ENCODE measurements at places on chromosomes 11 and 22. TPM values are rescaled to one million over a fixed set of nuclear protein-coding genes. Genes with fewer than 3 reads are reported as not detected.

- H3K27me3 ChIP-seq, result peaks cover 2% of the 10 kb centered on the region
- DNase-seq, result no peak
- H3K4me1 ChIP-seq, result no peaks in the 10 kb centered on the region
Measured at GRCh38 chr22:38631724-38632123, 24.5 kb downstream of the FAM227A start.

GRCh38 chr11:19606856-19607655, 105.6 kb upstream of the NAV2 start:
- H3K36me3 ChIP-seq, result peaks cover 21% of the 10 kb centered on the region
- H3K4me3 ChIP-seq, result no peak overlapping the region
- H3K27me3 ChIP-seq, result peaks cover 11% of the 10 kb centered on the region
- H3K4me1 ChIP-seq, result peaks cover 22% of the 10 kb centered on the region
- no peak overlapping the region for H3K27ac ChIP-seq

DNA sequence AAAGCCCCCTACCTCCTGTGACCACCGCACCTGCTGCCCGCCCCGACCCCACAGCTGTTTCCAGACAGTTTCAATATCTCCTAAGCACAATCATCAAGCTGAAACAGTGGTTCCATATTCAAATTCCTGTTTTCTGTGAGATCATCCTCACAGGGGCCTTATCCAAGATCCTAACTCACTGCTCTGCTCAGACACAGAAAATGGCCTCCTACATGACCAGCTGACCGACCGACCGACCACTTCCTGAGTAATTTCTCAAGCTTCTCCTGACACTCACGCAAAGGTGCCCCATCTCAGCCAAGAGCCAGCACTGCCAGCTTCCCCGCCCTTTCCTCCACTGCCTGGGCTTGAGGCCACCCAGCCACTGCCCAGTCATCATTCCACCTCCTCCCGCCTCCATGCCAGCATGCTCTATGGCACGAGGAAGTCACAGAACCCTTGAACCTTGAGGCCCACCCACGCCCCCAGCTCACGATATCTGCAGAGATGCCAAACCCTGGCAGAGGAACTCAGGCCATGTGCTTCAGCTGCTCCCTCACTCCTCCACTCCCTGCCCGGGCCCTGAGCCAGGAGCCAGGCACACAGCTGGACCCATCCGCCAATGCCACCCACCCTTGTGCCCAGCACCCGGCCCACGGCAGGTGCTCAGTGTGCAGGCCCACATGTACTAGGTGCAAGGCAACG, 14.0 kb downstream of the KIAA0930 start:
- peak overlapping the region; percentile 38 for H3K27ac ChIP-seq
- H3K4me1 ChIP-seq, result peaks cover 9% of the 10 kb centered on the region

- peak; percentile 38 for DNase-seq
- peaks cover 19% of the 10 kb centered on the region for H3K36me3 ChIP-seq
- H3K4me1 ChIP-seq, result peaks cover 71% of the 10 kb centered on the region
- no peaks in the 10 kb centered on the region for H3K27me3 ChIP-seq
Measured at GRCh38 chr11:58576887-58577471, 1.3 kb upstream of the LPXN start.

- no peak overlapping the region for H3K4me3 ChIP-seq
- H3K27me3 ChIP-seq, result peaks cover 36% of the 10 kb centered on the region
- no peaks in the 10 kb centered on the region for H3K36me3 ChIP-seq
- DNase-seq, result no peak
- H3K27ac ChIP-seq, result no peak overlapping the region
Measured at GRCh38 chr11:34859496-34859895, 56.7 kb downstream of the APIP start.

DNA sequence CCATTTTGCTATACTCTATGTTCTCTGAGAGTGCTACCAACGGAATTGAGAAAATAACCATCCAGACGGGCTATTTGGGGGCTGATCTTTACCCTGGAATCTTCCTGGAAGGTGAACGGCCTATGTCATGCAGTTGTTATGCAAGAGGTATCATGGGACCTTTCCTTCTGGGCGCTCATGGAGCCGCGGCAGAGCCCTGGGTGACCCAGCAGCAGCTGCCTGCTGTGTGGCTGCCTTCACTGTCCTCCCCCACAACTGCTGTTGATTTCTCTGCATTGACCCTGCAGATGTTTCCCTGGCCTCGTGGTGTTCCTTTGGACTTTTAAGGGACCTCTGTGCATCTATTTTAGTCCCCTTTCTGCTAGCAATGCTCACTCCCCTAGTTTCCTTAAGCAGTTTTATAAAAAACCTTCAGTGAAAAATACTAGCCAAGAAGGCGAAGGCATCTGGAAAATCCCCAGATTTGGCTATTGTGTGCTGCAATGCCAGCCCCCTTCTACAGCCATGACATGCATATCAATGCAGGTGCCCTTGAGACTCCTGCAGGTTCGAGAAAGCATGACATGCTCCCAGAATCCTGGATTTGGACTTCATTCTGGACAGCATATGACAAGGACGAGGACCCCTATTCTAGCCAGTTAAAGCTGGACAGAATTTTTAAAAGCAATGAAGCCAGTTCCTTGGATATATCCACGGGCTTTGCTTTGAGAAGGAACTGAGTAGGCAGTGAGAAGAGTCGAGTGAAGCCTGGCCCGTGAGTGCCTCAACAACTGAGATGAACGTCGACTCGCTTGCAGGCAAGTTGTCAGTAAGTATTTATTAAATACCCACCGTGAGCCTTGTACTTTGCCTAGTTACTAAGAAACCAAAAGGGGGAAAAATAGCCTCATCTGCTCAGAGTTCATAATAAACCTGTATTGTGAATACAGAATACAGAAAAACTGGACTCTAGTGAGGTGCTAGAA, at the start of gene SLC25A18:
SLC25A18 (plus strand) TSS at position 593 of the 965 bp plus-strand sequence. CDS start 16,447 bp downstream, outside the sequence.
- H3K4me1 ChIP-seq, result peaks cover 32% of the 10 kb centered on the region
- no peak for DNase-seq
- peak within 1 kb of the TSS; percentile 45 for H3K4me3 ChIP-seq
- H3K27ac ChIP-seq, result no peak within 1 kb of the TSS
- H3K36me3 ChIP-seq, result no peaks in the 10 kb centered on the region
- peaks cover 6% of the 10 kb centered on the region for H3K27me3 ChIP-seq

DNA sequence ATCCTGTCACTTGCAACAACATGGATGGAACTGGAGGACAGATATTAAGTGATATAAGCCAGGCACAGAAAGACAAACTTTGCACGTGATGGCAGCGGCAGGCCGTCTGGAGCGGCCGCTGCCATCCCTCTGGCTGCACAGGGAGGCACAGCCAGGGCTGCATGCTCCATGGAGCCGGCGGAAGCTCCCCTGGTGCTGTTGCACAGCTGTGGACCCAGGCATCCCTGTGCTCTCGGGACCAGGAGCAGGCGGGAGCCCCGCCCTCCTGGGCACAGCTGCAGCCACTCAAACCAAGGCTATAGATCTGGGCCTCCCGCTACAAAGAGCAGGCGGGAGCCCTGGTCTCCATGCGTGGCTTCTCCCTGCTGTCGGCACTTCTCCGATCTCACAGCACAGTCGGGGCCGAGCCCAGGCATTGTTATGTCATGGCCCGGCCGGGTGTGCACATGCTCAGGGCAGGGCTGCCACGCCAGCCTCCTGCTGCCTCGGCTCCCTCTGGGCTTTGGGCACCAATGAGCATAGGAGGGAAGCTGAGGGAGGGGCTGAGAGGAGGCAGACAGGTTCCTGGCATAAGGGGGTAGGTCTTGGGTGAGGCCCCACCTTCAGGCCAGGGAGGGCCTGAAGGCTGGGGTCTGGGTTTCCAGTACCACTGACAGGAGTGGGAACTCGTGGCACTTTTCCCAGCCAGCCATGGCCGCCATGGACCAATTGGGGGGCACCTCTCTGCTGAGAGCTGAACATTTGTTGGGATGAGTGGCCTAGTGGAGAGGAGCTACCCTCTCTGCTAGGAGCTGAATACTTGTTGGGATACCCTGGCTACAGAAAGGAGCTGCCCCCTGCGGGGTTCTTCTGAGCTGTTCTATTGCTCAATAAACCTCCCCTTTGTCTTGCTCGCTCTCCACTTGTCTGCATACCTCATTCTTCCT, 16.7 kb downstream of the RRP8 start:
- no peak for DNase-seq
- peaks cover 37% of the 10 kb centered on the region for H3K36me3 ChIP-seq
- no peak overlapping the region for H3K27ac ChIP-seq

GRCh38 chr11:115616971-115617370, 112.8 kb upstream of the CADM1 start:
- H3K4me1 ChIP-seq, result no peaks in the 10 kb centered on the region
- H3K4me3 ChIP-seq, result no peak overlapping the region
- no peak overlapping the region for H3K27ac ChIP-seq
- H3K27me3 ChIP-seq, result no peaks in the 10 kb centered on the region

- no peak overlapping the region for H3K27ac ChIP-seq
- H3K4me1 ChIP-seq, result no peaks in the 10 kb centered on the region
Measured at GRCh38 chr11:41134971-41135370, 324.5 kb downstream of the LRRC4C start.

DNA sequence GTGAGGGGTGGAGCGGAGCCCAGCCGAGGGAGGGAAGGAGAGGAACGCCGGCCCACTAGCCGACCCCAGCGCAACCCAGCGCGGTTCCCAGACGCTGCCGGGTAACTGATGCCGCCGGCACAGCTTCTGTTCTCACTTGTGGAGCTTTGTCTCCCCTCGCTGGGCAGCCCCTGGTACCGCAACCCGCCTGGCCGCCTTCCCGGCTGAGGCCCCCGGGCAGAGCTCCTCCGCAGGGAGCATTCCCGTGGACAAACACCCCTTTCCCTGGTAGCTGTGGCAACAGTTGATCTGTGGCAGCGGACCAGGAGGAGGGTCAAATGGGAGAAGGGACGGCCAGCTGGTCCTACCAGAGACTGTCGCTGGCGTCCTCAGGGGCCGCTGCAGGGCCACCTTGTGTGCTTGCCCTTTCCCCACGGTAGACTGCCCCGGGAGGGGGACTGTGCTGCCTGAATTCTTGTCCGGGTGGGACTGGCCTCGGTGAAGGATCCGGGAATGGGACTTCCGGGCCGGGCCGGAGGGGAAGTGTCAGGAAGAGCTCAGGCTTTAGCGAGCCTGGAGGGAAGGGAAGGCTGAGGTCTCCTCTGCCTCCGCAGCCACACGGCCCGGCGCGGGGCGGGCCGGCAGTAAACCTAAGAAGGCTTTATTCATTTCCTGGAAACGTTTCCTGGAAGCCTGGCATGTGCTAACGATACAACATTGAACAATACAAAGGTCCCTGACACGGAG, 468.0 kb downstream of the OPCML start:
- H3K4me3 ChIP-seq, result peak overlapping the region; percentile 82
- peaks cover 16% of the 10 kb centered on the region for H3K4me1 ChIP-seq
- peaks cover 1% of the 10 kb centered on the region for H3K27me3 ChIP-seq
- DNase-seq, result peak; percentile 72

GRCh38 chr11:65786786-65787636, at the start of gene OVOL1:
OVOL1 (plus strand) TSS chr11:65787063; CDS start chr11:65787374, 311 bp downstream.
- peaks cover 34% of the 10 kb centered on the region for H3K27me3 ChIP-seq
- H3K4me3 ChIP-seq, result no peak within 1 kb of the TSS
- H3K4me1 ChIP-seq, result peaks cover 8% of the 10 kb centered on the region
- H3K27ac ChIP-seq, result no peak within 1 kb of the TSS

RCOR2 gene
- total RNA-seq, result 0.38 TPM

BCO2 gene
- total RNA-seq, result 0.89 TPM

GP1BB gene
- total RNA-seq, result 0.24 TPM

MPPED2 gene
- not detected for total RNA-seq

CLMP gene
- total RNA-seq, result 140 TPM
